ENCODE measurements at places on chromosomes 12 and 14.

- no peak for DNase-seq
Observed at GRCh38 chr14:63174760-63175191, 29.5 kb upstream of the RHOJ start.

GRCh38 chr12:116508145-116509121 lies 50.7 kb upstream of the MAP1LC3B2 start:
- no peak for DNase-seq

- no peak for DNase-seq
Observed at GRCh38 chr14:96876747-96877146, 79.6 kb downstream of the VRK1 start.

- DNase-seq = no peak
Observed at GRCh38 chr12:128269181-128269591, 2.2 kb downstream of the TMEM132C start.

- DNase-seq = no peak
Observed at GRCh38 chr14:49966971-49967630, 74.2 kb downstream of the ARF6 start.

- no peak for DNase-seq
Observed at GRCh38 chr14:59919570-59920377, at the start of gene LRRC9. Gene LRRC9 (plus strand): TSS chr14:59920144.

All from stimulated activated CD4-positive, alpha-beta T cell treated with anti-CD3 and anti-CD28 coated beads, Interleukin-2, amount 100 ng/mL, for 48 hours (primary cell).